ENCODE measurements at places on chromosomes 13 and 19.
A peak's percentile ranks its signal among the peaks of the same experiment; 100 is the strongest.

DNA sequence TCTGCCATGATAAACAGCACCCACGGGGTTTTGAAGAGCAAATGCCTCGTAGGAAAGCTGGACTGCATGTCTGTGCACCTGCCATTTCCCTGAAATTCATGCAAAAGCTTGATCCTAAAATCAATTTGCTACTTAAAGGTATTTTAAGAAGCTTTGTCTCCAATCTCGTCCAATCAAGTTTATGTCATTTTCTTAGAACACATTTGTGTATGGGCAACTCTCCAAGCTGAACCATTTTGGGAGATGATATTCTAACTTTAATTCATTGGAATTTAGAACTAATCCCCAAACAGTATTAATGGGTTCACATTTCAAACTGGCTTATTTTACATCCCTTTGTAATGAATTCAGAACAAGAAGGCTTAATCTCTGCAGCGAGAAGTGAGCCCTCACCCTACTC, 822 bp downstream of the ADPRHL1 start:
- no peak for DNase-seq

DNA sequence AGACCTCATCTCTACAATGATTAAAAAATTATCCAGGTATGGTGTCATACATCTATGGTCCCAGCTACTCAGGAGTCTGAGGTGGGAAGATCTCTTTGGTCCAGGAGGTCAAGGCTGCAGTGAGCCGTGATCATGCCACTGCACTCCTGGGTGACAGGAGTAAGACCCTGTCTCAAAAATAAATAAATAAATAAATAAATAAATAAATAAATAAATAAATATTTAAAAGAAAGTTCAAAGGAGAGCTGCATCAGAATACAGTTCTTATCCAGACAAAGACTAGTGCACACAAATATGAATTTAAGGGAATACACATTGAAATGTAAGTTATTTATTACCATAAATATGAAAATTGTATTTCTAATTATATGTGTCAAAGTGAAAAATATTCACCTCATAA, 624.9 kb downstream of the SLITRK6 start:
- no peak for DNase-seq

GRCh38 chr13:27203854-27204253, 32.2 kb upstream of the USP12 start:
- DNase-seq: no peak

GRCh38 chr13:94009701-94010100, 469.8 kb downstream of the DCT start:
- DNase-seq: no peak

GRCh38 chr13:28043224-28043623, 54.7 kb upstream of the URAD start:
- no peak for DNase-seq

DNA sequence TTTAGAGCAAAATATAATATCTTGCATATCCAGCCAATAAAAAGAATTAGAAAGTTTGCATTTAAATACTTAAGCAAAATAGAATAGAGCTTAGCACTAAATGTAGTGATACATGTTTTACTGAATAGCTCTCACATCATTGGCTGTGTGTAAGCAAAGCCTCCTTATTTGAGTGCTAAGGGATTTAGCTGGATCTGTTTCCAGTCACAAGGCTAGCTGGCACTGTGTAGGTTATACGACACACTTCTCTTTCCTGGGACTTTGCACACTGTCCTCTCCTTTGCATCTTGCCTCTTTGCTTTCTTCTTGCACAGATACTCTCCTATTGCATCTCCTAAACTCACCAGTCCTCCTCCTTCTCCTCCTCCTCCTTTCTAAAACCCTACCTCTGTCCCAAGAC, 423.8 kb downstream of the KLF5 start:
- DNase-seq: no peak

DNA sequence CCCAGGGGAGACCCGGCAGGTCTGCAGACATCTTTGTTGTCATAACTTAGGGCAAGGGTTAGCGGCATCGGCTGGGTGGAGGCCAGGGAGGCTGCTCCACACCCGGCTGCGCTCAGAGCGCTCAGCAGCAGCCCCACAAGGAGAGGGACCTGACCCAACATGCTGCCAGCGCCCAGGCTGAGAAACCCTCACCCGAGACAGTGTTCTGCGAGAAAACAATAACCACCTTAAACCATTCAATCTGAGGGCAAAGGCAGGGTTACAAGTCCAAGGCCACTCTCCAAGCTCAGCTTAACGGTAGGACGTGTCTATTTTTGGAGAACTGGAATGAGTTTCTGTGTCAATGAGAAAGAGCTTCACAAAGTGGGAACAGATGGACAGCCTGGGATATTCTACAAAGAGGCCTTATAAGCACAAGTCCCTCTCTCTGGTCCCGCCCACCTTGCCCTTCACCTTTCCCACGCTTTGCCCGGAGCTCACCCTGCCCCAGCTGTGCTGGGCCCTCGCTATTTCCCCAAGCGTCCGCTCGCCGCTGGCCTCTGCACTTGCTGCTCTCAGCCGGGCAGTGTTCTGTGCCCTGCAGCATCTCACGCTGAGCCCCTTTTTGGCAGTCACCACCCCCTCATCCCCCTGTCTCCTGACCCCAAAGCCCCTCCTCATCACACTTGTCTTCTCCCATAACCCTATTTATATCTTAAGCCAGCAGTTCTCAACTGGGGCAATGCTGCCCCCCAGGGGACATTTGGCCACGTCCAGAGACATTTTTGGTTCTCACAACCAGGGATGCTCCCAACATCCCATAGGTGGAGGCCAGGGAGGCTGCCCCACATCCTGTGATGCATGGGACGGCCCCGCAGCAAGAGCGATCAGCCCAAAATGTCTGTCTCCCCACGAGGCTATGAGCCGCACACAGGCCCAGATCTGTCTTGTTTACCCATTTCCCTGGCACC, 17.6 kb downstream of the PPP1R12C start:
- no peak for DNase-seq

GRCh38 chr13:30143666-30144400, 163.5 kb downstream of the KATNAL1 start:
- no peak for DNase-seq

- peak; percentile 87 for DNase-seq
Measured at GRCh38 chr19:35643255-35644205, 2.0 kb downstream of the ETV2 start.

GRCh38 chr13:106176117-106176516, 359.3 kb downstream of the EFNB2 start:
- DNase-seq: no peak

DNA sequence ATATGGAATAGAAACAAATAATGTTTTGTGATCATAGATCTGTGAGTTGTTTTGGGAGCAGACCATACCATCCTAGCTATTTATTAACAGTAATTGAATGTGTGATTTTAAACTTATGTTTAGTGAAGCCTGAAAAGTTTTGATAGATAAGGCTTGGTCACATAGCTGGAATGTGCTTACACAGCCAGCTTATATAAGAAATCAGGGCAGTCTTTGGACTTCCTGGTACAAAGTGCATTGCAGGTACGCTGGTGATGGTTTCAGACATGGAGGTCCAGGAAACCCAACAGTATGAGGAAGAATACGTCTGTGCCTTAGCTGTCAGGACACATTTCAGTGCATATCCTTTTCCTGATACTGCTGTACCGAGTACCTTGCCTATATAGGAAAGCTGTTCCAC, 2316.2 kb upstream of the PCDH20 start:
- no peak for DNase-seq

- no peak for DNase-seq
Measured at GRCh38 chr19:31444931-31445330, 95.7 kb upstream of the TSHZ3 start.

GRCh38 chr19:46772170-46773017, 16.0 kb downstream of the SLC1A5 start:
- no peak for DNase-seq

GRCh38 chr19:1279782-1280341, 4.5 kb downstream of the FAM174C start:
- DNase-seq: peak; percentile 78

DNA sequence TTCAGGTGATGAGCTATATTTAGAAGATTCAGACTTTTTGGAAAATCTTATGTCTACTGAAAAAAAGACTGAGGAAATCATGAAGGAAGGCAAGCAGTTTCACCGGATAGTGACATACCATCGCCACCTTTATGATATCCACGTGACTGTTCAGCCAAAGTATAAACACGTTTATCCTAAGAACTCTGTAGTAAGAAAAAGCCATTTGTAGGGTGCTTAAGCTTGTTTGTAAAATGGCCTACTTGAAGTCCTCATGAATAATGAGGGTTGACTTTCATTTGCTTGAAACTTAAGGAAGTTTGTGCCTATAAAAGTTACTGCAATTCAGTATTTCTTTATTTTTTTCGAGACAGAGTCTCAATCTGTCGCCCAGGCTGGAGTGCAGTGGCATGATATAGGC, 7.8 kb upstream of the TDRD12 start:
- DNase-seq: no peak

GRCh38 chr13:40197936-40198595, 468.4 kb downstream of the FOXO1 start:
- no peak for DNase-seq

GRCh38 chr19:47545061-47545948, 27.6 kb downstream of the ZNF541 start:
- DNase-seq: no peak

- DNase-seq: no peak
Measured at GRCh38 chr19:39160889-39161672, 35.5 kb downstream of the PAK4 start.

DNA sequence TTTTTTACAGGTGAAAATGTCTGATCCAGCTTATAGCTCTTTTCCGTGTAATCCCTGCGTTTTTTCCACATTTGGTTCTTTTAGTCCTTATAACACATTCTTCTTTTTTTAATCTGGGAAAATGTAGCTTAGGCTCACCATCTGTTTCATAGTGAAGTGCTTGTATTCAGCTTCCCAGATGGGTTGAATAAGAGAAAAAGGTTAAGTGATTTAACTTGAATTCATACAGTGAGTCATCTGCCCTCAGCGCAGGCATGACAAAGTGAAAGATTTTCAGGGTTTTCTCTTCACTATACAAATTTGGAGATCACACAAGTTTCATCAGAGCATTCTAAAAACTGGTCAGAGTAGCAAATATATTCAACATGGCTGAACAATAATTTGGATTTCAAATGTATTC, 224.8 kb downstream of the SPRY2 start:
- no peak for DNase-seq

DNA sequence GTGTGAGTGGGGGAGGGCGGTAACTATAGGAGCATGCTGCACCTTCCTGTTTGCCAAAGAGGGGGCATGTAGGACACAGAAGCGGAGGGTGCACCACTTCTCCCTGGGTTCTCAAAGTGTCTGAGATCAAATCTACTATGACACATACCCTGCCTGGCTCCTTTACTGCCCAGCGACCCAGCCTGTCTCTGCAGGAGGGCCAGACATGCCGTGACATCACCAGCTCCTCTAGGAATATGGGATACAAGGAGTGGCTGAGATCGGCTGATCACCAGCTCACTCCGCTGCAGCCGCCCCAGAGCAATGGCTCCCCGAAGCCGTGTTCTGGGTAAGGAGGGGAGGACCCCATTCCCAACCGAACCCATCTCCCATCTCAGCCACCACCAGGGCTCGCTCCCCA, 16.4 kb upstream of the IGFL1 start:
- DNase-seq: no peak

- no peak for DNase-seq
Measured at GRCh38 chr13:79382545-79383275, 23.3 kb downstream of the RBM26 start.

DNA sequence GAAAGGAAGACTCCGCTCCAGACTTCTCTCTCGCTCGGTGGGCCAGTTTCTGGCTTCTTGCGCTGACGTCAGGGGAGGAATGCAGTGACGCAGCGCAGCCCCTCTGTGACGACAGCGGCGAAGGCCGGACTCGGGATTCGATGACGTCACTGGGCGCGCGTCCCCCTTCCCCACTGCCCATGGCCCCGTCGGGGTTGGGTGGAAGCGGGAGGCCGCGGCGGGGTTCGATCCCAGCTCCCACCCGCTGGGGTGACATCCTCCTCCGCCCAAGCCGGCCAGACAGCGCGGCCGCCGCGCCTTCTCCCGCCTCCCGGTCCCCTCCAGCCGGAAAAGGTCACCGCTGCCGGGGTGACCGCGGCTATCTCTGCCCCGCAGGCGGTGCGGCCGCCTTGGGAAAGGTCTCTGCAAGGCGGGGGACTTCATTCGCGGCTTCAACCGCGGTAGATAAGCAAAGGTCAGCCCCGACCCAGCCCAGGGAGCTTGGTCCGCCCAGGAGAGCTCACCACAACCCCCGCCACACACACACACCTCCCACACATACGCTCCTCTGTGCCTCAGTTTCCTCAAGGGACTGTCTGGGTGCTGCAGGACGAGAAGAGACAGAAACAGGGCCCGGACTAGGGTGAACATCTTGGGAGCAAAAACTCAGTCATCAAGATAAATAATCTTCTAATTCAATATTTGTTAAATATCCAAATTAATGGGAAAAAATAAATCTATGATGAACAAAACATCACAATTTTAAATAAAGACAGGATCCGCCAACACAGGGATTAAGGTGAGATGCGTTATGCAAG, 844 bp upstream of the RFX1 start:
- DNase-seq: peak; percentile 93

DNA sequence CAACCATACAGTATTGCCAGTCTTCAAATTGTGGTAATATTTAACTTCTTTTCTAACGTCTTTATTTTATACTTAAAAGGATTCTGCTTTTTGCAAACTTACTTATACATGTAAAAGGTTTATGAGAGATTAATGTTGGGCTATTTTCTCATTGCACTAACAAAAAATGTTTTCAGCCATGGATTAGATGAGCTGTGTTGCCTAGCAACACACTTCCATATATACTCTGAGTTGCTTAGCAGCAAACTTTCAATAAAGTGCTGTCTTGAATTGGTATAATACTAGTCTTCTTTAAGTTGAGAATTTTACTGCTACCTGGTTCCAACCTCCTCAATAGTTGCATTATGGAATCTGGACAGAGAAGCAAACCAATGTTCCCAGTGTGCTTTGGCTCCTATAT, 777.4 kb upstream of the PCDH9 start:
- no peak for DNase-seq

- DNase-seq: no peak
Measured at GRCh38 chr13:94352057-94352456, 127.4 kb downstream of the DCT start.

DNA sequence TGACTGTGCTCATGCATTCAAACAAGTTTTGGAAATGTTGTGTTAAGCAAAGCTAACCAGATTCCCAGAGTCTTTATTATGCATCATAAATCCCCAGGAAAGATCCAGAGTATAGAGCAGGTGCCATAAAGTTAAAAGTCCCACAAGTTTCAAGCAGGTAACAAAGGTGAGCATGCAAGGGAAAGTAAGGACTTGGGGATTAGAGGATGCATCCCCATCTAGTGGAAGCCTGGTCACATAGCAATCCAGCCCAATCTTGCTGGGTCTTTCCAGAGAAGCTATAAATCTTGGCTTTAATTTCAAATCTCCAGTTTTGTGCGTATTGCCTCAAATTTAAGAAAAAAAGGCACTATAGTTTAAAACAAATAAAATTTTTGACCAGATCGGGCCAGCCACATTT, 72.7 kb downstream of the ZNF254 start:
- DNase-seq: no peak

DNA sequence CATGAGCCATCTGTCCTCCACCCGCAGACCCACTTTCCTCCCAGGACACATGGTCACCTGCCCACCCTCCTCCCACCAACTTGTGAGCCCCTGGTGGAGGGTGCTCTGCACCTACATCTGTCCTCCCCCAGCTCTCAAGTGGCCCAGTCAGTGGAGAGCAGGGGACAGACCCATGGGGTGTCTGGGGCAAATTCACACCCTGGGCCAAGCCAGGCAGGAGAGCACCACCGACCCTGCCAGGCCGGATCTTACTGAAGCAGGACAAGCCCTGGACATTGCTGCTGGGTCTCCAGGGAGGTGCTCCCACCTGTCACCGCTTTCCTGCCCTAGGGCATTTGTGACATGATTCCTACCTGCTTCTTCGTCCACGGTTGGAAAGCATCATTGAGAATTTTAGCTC, 221.6 kb downstream of the TUBA3C start:
- no peak for DNase-seq

- no peak for DNase-seq
Measured at GRCh38 chr13:34294483-34295129, 476.7 kb downstream of the RFC3 start.

Data from NCI-H1436 (cell line).